Activated CD8-positive, alpha-beta memory T cell treated with anti-CD3 and anti-CD28 coated beads for 36 hours (primary cell): ENCODE measurements at places on chromosomes 2 and 18. TPM values are rescaled to one million over a fixed set of nuclear protein-coding genes. Genes with fewer than 3 reads are reported as not detected.

The LYPD6B gene
- not detected for total RNA-seq

The TUBA3D gene
- total RNA-seq: not detected

The UPP2 gene
- not detected for total RNA-seq

The ALPI gene
- total RNA-seq: not detected

The EFHD1 gene
- total RNA-seq: 0.51 TPM

The GALNT5 gene
- total RNA-seq: not detected

The METTL8 gene
- 53.6 TPM for total RNA-seq
